Nucleus accumbens (tissue), 56 donors: ENCODE measurements at places on chromosomes 7 and 10.

GRCh38 chr7:116212869-116213268 is 2.5 kb downstream of the TES start:
- no peak for DNase-seq

GRCh38 chr7:36633377-36633776 is 90.9 kb downstream of the AOAH start:
- DNase-seq = no peak

- no peak for DNase-seq
These were observed 311.1 kb downstream of the DOCK4 start for GRCh38 chr7:111895049-111895448.

DNA sequence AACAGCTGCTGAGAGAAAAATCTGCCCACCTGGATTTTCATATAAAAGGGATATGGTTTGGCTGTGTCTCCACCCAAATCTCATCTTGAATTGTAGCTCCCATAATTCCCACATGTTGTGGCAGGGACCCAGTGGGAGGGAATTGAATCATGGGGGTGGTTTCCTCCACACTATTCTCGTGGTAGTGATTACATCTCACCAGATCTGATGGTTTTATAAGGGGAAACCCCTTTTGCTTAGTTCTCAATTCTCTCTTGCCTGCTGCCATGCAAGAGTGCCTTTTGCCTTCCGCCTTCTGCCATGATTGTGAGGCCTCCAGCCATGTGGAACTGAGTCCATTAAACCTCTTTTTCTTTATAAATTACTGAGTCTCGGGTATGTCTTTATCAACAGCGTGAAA is 20.8 kb upstream of the MKI67 start:
- DNase-seq = no peak

DNA sequence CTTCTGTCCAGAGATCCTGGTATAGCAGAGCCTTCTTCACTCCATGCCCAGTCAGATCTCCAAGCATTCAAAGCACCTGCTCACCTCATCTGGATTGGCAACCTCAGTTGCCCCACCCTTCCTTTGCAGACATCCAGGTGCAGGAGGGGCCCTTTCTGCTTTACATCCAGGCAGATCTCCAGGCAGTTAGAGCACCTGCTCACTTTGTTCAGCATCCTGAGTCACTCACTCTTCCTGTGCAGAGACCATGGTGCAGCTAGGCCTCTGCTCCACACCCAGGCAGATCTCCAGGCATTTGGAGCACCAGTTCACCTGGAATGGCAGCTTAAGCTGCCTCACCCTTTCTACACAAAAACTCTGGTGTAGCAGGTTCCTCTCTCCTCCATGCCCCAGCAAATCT is 153.1 kb downstream of the CDK14 start:
- no peak for DNase-seq

GRCh38 chr7:81857385-81857784 is 87.5 kb upstream of the HGF start:
- DNase-seq = no peak

DNA sequence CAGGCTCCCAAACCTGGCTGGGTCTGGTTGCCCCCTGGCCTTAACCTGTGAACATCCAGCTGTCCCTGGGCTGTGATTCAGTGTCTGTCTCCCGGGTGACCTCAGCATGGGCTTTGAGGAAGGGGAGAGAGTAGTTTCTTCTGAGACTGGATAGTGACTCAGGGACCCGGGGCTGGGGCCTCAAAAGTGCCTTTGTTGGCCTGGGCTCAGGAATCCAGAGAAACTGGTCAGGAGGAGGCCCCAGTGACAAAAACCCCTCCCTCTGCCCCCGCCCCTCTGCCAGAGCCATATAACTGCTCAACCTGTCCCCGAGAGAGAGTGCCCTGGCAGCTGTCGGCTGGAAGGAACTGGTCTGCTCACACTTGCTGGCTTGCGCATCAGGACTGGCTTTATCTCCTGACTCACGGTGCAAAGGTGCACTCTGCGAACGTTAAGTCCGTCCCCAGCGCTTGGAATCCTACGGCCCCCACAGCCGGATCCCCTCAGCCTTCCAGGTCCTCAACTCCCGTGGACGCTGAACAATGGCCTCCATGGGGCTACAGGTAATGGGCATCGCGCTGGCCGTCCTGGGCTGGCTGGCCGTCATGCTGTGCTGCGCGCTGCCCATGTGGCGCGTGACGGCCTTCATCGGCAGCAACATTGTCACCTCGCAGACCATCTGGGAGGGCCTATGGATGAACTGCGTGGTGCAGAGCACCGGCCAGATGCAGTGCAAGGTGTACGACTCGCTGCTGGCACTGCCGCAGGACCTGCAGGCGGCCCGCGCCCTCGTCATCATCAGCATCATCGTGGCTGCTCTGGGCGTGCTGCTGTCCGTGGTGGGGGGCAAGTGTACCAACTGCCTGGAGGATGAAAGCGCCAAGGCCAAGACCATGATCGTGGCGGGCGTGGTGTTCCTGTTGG is at the start of gene CLDN4:
TSS of gene CLDN4 (plus strand) at position 316 of the 903 bp plus-strand sequence. CDS start at position 522, 206 bp downstream.
- no peak for DNase-seq

DNA sequence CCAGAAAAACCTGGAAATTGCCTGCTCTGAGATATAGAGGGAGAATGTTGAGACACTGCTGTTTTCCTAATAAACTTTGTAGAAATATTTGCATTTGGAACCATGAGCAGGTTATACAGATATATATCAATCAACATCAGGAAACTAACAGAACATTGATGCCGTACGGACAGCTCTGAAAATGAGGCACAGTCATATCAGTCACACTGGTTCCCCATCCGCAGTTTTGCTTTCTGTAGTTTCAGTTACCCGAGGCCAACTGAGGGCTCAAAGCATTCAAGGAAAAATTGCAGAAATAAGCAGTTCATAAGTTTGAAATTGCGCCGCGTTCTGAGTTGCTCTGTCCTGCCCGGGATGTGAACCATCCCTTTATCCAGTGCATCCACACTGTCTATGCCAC is 137.9 kb downstream of the KLF6 start:
- no peak for DNase-seq

DNA sequence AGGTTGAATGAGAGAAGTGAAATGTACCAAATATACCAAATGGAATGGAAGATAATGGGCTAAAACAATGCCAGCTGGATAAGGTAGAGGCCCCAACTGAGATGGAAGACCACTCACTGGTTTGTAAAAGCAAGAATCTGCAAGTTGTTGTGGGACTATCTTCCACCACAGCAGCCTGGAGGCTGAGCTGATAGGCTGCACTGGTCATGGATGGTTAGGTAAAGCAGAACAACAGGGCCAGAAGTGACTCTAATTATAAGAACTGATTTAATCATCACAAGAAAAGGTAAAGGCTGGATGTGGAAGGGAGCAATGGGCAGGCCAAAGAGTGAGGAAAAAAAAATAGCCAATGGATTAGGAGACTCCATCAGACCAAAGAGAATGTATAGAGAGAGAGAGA is 11.8 kb downstream of the TFEC start:
- DNase-seq = no peak

DNA sequence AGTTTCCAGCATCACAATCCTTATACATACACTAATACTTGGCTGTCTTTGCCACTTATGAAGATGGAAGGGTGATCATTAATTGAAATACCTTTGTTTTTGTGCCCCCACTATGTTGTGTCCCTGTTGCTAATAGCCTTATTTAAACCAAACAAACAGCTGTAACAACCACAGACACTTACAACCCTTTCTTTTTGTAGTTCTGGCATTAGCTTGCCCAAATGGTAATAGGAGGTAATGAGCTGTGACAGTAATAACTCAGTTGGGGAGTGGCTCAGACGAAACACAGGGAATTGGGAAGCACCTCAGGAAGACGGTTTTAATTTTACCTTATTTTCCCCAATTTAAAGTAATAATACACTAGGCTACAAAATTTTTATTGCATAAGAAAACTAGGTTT is 83.4 kb downstream of the MDFIC start:
- no peak for DNase-seq

- no peak for DNase-seq
These were observed 184.2 kb downstream of the WDR37 start for GRCh38 chr10:1240341-1240775.

DNA sequence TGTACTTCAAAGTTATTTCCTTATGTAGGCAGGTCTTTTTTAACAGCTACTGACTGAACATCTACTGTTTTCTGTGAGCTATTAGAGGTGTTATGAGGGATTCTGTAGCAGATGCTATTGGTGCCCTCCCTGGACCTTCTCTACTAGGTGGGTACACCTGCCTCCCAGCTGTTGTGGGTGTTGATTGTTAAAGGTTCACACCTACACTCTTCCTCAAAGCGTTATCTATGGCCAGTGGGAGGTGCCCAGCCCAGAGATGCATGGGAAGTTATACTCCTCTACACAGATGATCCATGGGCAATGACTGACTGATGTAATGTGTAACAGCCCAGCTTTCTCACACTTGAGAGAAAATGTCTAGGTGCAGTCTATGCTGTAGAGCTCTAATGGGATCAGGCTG is 127.7 kb downstream of the PRKG1 start:
- no peak for DNase-seq

DNA sequence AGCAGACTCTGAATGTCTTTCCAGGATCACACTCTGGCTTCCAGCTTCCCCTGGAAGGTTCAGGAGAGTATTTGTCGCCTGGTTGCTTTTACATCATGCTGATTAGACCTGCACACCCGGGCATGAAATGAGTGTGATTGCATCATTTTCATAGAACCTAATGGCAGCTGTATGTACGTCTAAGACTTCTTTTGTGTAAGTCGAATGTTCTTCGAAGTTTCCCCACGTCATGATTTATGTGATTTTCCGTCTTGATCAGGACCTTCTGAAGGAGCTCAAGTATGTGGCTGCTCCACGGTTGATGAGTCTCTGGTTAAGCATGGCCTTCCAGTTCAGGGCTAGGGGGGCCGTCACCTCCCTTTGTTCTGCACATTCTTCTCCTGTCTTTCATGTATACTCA is 4.5 kb downstream of the EIF4H start:
- DNase-seq = no peak

- DNase-seq = no peak
These were observed 335.4 kb downstream of the PTPRN2 start for GRCh38 chr7:158252081-158252836.
